ENCODE measurements at places on chromosomes 5 and 9.

DNA sequence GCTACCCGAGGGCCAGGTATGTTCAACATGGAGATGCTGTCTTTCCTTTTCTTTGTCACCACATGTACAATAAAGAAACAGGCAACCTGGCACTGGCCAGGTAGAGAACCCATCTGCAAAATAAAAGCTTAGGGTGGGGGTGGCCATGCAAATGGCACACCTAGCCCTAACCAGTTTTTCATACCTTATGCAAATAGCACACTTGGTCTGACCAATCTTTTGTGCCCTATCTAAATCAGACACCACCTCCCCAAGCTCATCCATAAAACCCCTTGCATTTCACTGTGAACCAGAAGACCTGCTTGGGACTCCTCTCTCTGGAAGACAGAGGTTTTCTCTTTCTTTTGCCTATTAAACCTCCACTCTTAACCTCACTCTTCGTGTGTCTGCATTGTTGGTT lies 33.9 kb downstream of the JAKMIP2 start:
- no peak for DNase-seq

DNA sequence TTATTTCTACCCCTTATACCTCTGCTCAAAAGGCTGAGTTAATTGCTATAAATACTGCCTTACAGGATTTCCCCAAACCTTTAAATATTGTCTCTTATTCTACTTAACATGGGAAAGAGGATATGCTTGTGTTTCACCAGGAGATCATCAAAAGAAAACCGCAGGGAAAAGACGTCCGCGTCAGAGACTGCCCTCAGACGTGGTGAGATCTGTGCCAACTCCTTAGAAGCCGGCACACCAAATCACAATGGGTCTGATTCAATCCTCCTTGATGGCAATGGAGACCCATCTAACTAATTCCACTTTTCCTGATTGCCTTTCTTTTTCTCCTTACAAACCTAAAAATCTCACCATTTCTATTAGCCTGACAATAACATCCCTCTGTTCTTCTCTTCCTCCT lies 55.0 kb downstream of the SH3PXD2B start:
- DNase-seq, result no peak

DNA sequence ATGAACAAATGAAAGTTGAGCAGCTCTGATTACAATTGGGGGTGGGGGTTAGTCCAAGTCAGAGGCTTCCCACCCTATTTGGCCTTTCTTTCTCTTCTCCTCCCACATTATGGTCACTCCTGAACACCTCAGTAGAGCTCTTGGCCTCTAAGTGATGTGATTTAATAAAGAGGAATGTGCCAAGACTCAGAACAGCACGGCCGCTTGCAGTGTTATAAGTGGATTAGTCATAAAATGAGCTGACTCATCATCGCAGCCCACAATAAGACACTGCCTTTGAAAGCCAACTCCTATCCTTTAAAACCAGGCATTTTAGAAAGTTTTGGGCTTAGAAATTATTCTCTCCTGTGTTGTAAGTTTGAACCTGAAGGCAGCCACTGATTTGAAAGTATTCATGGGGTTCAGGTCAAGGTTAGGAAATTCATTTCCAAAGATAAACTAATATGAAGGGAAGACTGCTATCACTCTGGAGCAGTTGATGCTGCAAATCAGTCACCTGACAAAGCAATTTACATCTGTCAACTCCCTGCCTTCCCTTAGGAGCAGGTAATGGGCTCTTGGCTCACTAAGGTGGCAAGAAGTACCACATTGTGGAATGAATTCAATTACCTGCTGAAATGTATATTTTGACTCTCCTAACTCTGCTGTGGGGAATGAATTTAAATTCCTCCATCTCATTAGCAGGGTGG lies 283.6 kb upstream of the NMUR2 start:
- DNase-seq, result no peak

DNA sequence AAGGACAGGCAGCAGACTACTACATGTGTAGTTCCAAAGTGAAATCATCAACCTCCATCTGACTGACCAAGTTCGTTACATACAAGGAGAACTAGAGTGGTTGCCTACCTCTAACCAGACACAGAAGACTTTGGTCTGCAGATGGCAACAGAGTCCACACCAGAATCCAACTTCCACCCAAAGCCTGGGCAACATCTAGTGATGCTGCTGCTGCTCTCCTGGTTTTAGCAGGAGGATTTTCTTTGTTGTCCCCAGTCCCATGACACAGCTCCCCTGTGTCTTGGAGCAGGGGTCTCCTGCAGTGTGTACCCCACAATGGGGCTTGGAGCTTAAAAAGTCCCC lies 46.4 kb upstream of the APC start:
- no peak for DNase-seq

GRCh38 chr5:62536783-62537182 lies 41.8 kb upstream of the LRRC70 start:
- DNase-seq, result no peak

DNA sequence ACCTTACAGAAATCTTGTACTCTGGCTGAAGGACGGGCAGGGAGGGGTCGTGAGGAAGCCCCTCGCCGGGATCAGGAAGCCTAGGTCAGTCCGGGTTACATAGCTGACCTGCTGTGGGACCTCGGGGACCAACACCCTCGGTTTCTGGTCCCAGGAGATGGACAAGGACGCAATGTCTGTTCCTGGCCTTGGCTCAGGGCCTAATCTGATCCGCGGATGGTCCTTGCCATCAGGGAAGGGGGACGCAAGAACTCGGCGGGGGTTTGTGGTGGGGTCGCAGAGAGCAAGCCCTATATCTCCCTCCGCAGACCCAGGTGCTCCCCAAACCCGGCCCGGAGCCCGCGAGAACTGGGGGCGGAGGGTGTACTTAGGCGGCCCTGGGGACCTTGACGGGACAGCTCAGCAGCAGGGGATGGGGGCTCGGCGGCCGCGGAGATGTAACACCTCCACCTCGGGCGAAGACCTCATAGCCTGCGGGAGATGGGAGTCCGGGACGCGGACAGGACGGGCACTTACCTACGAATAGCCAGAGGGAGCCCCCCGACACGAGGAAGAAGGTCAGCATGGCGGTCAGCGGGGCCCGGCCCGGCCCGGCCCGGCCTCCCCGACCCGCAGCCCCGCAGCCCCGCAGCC lies 353 bp downstream of the ACSL6 start:
- DNase-seq, result no peak

DNA sequence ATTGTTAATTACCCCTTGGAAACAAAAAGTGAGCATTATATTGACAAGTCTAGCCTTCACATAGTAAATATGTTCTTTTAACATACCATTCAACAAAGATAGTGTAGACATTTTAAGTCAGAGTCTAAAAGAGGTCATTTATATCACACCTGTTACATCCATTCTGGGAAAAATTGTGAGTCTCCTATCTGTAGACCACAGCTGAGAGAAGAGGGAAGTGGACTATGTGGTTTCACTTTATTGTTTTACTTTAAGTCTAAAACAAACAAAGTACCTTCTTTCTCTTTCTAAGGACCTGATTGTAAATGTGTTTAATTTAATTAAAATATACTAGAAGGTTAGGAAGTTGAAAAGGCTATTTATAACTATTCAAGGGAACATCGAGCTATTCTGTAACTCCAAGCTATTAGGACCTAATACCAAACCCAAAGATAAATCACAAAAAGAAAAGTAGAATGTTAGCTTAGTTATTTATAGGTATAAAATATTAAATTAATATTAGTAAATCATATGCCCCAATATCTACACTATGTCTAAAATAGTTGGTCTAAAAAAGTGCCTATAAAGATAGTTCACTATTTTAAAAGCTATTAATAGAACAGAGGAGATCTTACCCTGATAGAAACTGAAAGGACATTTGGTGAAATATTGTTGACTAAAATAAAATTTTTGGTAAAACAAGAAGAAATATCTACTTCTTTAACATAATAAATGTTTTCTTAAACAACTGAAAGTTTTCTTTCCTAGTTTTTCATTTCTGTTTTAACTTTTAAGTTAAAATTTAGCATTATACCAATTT lies 134.9 kb downstream of the TMEM167A start:
- DNase-seq, result no peak

DNA sequence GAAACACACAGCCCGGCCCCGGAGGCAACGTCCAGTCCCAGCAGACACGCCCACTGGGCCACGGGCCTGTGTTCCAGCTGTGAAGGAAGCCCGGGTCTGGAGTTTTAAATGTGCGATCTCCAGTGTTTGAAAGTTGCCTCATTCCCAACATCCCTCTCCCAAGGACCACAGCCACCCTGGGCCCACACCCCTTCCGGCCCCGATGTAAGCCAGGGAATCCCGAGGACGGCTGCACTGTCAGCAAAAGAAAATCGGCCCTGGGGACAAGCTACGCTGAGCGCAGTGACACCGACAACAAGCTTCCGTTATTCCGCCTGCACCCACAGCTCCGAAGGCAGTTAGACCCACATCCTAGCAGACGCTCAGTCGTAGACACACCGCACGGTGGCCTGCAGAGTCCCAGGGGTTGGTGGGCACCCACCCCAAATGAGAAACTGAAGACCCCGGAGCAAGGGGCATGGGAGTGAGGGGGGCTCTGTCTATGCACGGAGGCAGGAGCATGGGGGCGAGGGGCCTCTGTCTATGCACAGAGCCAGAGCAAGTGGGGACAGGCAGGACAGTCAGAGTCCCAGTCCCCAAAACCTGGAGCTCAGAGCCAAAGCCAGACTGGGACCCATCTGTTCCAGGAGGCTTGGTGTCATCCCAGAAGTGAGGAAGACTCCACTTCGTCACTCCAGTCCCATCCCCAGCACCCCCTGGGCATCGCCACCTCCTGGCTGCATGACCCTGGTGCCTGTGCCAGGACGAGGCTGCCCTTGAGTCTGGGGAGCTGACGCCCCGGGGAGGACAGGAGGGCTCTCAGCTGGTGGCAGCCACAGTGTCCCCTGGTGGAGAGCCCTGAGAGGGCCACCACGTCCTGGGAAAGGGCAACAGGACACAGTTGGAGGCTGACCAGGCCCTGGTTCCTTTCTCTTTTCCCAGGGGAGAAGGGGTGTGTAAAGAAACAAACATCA lies 23.4 kb downstream of the GLT6D1 start:
- no peak for DNase-seq

- DNase-seq, result peak; percentile 93
These were observed 66.9 kb downstream of the CTSL start for GRCh38 chr9:87792831-87793288.

GRCh38 chr5:133851521-133851920 lies 116.9 kb downstream of the C5orf15 start:
- DNase-seq, result no peak

- no peak for DNase-seq
These were observed 16.8 kb downstream of the SIL1 start for GRCh38 chr5:139181322-139181730.

GRCh38 chr5:115098041-115098702 lies 71.5 kb downstream of the TRIM36 start:
- DNase-seq, result peak; percentile 28

DNA sequence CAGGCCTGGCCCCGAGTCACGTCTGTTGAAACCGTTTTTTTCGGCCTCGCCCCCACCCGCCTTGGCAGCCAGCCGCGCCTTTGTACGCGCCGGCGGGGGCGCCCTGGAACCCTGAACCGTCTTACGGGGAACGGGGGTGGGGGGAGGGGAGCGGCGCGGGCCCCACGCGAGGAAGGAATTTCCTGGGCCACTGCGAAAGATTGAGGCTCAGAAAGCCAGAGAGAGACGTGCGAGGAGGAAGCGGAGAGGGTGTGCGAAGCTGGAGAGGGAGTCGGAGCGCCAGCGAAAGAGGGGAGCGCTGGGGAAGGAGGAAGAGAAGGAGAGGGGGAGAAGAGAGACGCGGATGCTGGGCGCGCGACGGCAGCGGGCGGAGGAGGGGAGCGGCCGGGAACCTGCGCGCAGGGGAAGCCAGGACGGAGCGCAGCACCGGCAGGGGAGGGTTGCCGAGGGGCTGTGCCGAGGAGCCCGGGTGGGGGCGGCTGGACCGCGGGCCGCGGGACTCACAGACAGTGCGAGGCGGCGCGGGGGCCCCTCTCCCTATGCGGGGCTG lies 4.6 kb upstream of the PRDM12 start:
- DNase-seq, result no peak

- no peak for DNase-seq
These were observed 33.0 kb upstream of the SLC25A51 start for GRCh38 chr9:37936965-37937364.

DNA sequence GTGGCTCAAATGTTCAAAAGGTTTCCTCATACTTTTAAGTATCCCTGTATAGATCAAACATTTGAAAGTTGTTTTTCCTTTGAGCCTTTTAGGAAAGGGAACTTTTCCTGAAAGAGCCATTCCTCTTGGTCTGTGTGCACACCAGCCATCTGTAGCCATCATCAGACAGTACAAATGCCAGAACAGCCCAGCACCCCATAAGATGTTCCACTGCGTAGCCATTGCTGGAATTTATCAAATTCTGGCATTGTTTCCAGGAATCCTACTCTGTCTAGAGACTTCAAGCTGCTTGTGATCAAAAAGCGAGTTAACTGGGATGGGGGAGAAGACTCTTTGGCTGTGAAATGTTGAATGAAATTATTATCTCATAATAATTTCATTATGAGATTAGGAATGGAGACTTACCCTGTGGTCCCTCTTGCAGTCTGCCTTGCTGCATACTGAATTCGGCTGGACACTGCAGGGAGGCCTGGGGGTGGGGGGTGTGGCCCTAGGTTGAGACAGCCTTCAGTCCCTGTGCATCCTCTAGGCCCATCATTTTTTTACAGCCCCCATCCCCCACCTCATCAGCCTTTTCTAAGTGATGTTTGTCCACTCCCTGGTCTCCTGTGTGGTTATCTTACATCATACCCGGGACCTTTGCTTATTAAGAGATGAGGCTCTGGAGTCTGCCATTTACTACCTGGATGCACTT lies 99.8 kb downstream of the RALGPS1 start:
- DNase-seq, result no peak

DNA sequence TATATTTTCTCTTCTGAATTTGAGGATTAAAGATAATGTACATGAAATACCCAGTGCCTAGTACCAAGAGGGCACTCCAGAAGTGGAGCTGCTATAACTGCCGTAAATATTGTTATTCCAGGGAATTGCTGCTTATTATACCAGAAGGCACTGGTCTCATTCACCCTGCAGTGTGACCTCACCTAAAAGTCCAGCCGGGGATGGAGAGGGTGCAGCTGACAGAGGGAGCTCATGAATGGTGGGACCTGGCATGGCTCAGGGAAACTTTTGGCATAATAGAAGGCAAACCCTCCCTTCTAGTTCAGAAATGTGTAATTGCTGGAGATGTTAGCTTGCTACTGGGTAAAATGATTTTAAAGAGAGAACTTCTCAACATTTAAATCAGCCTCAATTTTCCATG lies 108.5 kb downstream of the MVB12B start:
- DNase-seq, result no peak

- no peak for DNase-seq
These were observed 897 bp downstream of the AHRR start for GRCh38 chr5:322281-322941.

DNA sequence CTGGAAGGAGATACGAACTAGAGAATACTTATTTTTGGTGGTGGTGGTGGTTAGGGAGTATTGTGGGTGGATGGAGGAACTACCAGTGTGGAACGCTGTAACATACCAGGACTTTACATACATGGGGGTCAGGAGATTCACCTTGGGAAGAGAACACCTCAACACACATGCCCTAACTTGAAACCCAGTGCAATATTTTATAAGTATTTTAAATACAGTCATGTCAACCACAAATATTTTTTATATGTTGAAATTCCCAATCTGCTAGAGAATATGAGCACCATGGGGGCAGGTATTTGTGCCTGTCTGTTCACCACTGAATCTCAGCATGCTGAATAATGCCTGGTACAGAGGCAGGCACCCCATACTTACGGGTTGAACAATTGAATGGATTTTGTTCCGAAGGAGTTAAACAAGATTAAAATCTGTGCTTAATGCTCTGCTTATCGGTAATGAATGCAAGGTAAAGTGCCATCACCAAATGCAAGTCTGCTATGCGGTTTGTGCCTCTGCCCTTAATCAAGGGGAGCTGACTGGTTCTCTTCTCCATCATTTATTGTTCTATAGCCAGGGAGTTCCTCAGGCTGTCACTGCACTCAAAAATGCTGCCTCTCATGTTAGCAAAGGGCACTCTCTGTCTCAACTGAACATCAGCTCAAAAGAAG lies 65.3 kb downstream of the RASEF start:
- no peak for DNase-seq
